EH (cell line): ENCODE measurements at places on chromosomes 11 and 22.

GRCh38 chr11:65330544-65330943 is 3.1 kb upstream of the DPF2 start:
- DNase-seq = no peak

GRCh38 chr11:76918941-76919386 is 58.2 kb downstream of the ACER3 start:
- DNase-seq = peak; percentile 68

GRCh38 chr22:29871684-29872083 is 11.3 kb upstream of the MTMR3 start:
- no peak for DNase-seq

DNA sequence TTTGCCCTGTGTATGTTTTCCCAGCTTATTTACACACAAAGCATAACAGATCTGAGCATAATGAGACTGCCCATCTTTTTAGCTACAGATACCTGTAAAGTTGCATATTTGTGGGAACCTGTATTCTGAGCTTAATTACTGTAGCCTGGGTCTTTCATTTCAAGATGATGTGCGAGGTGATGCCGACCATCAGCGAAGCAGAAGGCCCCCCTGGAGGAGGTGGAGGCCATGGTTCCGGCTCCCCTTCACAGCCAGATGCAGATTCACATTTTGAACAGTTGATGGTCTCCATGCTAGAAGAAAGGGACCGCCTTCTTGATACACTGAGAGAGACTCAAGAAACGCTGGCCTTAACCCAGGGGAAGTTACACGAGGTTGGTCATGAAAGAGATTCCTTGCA is 1.5 kb downstream of the PPFIA1 start:
- DNase-seq = no peak

DNA sequence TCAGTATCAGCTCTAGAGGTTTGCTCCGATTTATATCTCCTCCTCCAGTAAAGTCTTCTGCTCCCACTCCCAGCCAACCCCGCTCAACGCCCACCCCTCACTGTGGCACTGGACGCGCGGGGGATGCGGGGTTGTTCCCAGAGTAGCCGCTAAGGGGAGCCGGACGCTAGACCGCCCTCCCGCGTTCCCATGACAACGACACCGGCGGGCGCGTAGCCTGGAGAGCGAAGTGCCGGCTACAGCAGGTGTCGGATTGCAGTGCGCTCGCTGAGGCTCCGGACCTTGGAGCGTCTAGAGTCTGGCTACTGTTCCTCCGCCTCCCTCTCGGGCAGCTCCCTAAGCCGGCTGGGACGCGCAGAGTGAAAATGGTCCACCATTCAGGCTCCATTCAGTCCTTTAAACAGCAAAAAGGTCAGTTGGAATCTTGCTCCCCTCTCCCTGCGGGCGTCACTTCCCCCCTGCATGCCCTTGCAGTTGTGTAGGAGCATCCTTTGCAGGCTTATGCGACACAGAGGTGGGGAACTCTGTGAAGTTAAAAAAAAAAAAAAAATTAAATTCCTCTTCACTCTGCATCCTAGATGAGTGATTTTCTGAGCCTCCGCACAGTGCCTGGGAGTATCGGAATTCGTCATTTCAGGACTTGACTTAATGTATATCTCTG is at the start of gene ANO3:
Gene ANO3 (plus strand): TSS at position 220 of the 661 bp plus-strand sequence. CDS start 146 bp downstream, at position 366.
- peak; percentile 76 for DNase-seq

GRCh38 chr11:36399236-36399635 is 103.1 kb downstream of the PRR5L start:
- DNase-seq = no peak

- DNase-seq = no peak
Observed at GRCh38 chr22:24046024-24046423, 34.9 kb downstream of the CABIN1 start.

DNA sequence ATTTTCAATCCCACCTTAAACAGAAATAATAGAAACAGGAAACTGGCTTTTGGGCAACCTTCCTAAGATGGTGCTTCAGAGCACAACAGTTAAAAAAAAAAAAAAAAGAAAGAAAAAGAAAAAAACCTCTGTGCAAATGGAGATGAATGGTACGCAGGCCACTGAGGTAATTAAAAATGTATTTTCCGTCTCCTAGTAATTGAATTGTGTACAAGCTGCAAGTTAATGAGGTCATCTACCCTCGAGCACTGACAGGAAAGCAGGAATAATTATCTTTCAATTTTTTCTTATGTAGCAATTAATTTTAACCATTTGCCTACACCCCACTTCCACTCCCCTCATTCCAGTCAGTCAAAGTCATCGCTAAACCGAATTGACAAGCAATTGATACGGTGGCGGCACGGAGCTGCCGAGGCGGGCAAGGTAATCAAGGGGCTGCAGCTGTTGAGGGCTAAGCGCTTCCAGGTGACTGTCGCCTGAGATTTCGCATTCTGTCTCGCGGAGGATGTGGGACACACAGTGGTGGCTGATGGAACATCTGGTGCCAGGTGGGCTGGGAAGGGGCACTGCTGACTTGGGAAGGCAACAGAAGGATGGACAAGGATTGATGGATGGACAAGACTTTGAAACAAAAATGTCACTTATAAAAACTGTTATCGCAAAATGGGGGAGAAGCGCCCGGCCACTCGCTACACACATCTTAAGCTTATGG is 109.4 kb downstream of the RCN1 start:
- no peak for DNase-seq

DNA sequence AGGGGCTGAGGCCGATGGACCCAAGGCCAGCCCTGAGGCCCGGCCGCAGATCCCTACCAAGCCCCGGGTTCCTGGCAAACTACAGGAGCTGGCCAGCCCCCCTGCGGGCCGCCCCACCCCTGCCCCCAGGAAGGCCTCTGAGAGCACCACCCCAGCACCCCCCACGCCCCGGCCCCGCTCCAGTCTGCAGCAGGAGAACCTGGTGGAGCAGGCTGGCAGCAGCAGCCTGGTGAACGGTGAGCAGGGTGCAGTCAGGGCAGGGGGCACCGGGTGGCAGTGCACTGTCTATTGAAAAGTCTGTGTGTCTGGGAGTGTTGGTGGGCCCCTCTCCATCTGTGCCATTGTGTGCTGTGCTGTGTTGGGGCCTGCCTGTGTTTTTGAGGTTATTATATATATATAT is 16.1 kb downstream of the MICALL1 start:
- DNase-seq = no peak

DNA sequence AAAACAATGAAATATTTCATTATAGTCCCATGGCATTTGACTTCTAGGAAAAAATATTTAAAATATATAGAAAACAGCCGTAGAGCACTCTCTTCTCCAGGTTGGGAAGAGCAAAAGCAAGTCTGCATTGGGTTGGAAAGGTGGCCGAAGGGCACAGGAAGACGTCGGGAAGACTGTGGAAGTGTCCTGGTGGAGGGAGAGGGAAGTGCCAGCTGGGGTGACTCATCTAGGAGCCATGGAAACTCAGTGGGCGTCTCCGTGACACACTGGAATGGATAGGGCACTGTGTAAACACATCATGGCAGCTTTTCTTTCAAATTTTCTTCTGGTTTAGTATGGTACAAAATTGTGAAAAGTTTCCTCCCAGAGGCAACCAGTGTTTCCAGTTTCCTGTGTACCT is 12.7 kb downstream of the GTPBP1 start:
- DNase-seq = peak; percentile 88
